Activated CD4-positive, CD25-positive, alpha-beta regulatory T cell treated with anti-CD3 and anti-CD28 coated beads, Interleukin-2, amount 50 U/mL, for 72 hours (primary cell): ENCODE measurements at places on chromosomes 3 and 15.

DNA sequence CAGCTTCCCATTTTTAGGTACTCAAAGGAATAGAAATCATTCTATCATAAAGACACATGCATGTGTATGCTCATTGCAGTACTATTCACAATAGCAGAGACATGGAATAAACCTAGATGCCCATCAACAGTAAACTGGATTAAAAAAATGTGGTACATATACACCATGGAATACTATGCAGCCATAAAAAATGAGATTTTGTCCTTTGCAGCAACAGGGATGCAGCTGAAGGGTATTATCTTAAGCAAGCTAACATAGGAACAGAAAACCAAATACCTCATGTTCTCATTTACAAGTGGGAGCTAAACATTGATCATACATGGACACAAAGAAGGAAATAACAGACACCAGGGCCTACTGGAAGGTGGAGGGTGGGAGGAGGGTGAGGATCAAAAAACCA, 33.1 kb upstream of the COL6A5 start:
- DNase-seq = no peak

- DNase-seq = no peak
These were observed 21.8 kb downstream of the METTL6 start for GRCh38 chr3:15405448-15406050.

GRCh38 chr3:136994772-136995516, 37.2 kb downstream of the IL20RB start:
- DNase-seq = no peak

- DNase-seq = no peak
These were observed 17.1 kb upstream of the LZTFL1 start for GRCh38 chr3:45858809-45859543.

DNA sequence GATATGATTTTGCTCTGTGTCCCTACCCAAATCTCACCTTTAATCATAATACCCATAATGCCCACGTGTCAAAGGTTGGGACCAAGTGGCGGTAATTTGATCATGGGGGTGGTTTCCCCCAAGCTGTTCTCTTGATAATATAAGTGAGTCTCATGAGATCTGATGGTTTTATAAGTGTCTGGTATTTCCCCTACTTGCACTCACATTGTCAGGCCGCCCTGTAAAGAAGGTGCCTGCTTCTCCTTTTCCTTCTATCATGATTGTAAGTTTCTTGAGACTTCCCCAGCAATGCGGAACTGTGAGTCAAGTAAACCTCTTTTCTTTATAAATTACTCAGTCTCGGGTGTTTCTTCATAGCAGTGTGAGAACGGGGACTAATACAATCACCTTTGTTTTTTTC, 279.8 kb downstream of the ARPP21 start:
- DNase-seq = no peak

- no peak for DNase-seq
These were observed 136.3 kb upstream of the PRR20G start for GRCh38 chr3:127423856-127424765.

- no peak for DNase-seq
These were observed 2.4 kb upstream of the LARP6 start for GRCh38 chr15:70856177-70856883.

- no peak for DNase-seq
These were observed 38.3 kb upstream of the INO80 start for GRCh38 chr15:41154412-41154811.

GRCh38 chr15:90064911-90065681, 37.2 kb downstream of the IDH2 start:
- no peak for DNase-seq

- DNase-seq = no peak
These were observed 190.6 kb downstream of the SHQ1 start for GRCh38 chr3:72657666-72658065.

DNA sequence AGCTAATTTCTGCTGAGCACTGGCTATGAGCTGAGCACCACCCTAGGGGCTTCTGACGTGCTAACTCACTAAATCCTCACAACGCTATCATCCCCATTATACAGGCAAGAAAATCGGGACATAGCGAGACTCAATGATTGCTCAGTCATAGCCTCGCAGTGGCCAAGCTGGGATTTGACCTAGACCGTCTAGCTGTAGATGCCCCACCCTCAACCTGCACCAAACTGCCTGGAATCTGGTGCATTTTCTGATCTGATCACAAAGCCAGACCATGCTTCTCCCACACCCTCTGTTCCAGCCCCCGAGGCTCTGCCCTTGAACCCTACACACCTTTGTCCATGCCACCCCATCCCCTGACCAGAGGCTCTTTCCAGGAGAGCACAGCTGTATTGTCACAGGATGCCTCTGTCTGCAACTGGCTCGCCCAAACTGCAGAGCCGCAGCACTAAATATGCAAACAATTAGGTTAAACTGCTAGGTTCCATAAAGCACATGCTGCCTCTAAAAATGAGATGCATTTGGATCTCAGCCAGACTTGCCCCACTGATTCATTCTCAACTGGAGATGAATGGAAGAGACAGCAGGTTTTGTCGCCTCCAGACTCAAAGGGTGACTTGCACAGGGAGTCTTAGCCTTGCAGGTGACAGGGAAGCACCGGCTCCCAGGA, 95.2 kb downstream of the NUP210 start:
- no peak for DNase-seq

DNA sequence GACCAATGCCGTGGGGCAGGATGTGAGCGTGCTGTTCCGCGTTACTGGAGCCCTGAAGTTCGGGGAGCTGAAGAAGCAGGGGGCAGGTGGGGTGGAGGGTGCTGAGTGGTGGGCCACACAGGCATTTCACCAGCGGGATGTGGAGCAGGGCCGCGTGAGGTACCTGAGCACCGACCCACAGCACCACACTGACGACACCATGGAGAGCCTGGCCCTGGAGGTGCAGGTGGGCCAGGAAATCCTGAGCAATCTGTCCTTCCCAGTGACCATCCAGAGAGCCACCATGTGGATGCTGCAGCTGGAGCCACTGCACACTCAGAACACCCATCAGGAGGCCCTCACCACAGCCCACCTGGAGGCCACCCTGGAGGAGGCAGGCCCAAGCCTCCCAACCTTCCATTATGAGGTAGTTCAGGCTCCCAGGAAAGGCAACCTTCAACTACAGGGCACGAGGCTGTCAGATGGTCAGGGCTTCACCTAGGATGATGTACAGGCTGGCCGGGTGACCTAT, 179.6 kb downstream of the TBC1D2B start:
- no peak for DNase-seq

DNA sequence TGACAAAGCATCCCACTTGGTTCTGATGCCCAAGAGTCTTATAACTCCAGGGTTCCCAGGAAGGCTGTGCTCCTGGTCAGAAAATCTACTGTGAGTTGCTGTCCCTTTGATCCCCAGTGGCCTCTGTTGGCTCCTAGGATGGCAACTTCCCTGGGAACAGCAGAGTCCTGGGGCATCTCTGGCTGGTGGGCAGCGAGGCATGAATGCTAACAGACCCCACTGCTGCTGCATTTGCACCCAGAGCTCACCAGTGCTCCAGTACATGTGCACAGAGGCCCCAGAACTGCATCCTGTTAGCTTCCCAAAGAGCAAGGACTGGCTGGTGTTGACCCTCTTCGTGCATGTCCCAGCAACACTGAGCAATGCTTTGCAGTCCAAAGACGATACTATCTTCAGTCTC, 15.7 kb downstream of the CAV3 start:
- DNase-seq = no peak

DNA sequence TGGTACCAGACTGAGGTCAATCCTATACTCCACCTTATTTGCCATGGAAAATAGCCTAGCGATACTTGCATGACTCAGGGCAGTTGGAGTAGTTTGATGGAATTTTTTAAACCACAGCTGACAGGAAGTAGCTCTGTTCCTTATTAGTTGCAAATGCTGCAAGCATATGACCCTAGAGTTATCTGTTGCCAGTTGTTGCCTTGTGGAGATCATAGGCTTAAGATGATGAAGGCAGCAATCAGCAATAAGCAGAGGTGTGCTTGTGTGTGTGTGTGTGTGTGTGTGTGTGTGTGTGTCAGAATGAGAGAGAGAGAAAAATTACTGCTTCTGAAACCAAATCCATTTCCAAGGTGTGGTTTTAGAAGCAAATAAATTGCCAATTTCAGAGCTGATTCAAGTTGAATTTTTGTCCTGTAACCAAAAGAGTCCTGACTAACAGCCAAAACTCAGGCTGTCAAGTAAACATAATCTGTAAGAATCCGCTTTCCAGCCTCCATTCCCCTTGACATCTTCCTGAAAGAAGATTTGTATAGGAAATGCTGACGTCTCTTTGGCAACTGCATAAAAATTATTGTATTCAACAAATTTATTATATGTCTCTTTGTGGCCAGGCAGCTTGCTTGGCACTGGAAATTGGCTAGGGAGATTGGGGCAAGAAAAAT, 141.2 kb downstream of the SERPINI1 start:
- DNase-seq = no peak

GRCh38 chr15:68499620-68500312, 67.8 kb upstream of the ITGA11 start:
- no peak for DNase-seq

- no peak for DNase-seq
These were observed 5.6 kb downstream of the GREM1 start for GRCh38 chr15:32723171-32723948.

DNA sequence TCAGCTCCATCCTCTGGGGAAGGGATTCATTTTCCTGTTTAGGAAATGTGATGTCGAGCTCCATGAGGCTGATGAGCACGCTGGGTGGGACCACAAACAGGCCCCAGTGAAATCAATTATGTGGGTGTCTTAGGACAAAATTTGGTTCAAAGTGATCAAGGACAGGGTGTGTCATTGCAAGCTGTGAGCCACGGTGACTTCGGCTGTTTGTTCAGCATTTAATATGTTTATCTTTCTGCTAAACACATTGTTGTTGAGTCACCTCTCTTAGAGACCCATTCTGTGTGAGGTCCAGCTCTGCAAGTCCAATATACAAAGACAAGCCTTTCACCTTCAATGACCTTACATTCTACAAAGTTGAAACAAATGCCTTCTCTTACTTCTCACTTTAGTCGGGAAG, 41.3 kb downstream of the SSR3 start:
- no peak for DNase-seq

- DNase-seq = no peak
These were observed 98.9 kb downstream of the LINGO1 start for GRCh38 chr15:77533578-77534430.
